ENCODE measurements at places on chromosomes 2 and 18. TPM values are rescaled to one million over a fixed set of nuclear protein-coding genes. Genes with fewer than 3 reads are reported as not detected.

Gene CRYBA2
- not detected for total RNA-seq

GRCh38 chr2:197212344-197213262 is 98.0 kb downstream of the ANKRD44 start:
- no peak overlapping the region for H3K27ac ChIP-seq
- no peaks in the 10 kb centered on the region for H3K36me3 ChIP-seq
- no peak for DNase-seq
- no peaks in the 10 kb centered on the region for H3K27me3 ChIP-seq
- H3K4me3 ChIP-seq, result no peak overlapping the region
- peaks cover 4% of the 10 kb centered on the region for H3K4me1 ChIP-seq

Gene POU3F3
- total RNA-seq, result not detected

Gene WDR7
- 26.3 TPM for total RNA-seq

Gene PDCD1
- total RNA-seq, result 0.27 TPM
